ENCODE measurements at places on chromosomes 7 and 10.

DNA sequence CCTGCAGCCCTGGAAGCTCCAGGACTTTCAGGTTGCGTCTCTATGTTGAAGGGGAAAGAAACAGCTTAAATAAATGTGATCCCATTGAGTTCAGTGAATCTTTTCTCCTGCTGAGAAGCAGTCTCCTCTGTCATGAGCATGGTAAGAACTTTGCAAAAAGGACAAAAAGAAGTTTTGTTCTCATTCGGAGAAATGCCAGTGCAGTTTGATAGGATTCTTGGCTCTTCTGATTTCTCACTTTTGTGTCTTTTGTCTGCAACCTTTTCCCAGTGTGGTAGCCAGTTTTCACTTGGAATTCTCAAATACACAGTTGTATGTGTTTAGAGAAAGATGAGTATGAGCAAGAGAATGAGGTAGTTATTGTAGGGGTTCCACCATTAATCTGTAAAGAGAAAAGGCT, 64.3 kb downstream of the AP3M1 start:
- no peak for DNase-seq

- no peak for DNase-seq
These were observed 113.9 kb upstream of the ANLN start for GRCh38 chr7:36275735-36276284.

DNA sequence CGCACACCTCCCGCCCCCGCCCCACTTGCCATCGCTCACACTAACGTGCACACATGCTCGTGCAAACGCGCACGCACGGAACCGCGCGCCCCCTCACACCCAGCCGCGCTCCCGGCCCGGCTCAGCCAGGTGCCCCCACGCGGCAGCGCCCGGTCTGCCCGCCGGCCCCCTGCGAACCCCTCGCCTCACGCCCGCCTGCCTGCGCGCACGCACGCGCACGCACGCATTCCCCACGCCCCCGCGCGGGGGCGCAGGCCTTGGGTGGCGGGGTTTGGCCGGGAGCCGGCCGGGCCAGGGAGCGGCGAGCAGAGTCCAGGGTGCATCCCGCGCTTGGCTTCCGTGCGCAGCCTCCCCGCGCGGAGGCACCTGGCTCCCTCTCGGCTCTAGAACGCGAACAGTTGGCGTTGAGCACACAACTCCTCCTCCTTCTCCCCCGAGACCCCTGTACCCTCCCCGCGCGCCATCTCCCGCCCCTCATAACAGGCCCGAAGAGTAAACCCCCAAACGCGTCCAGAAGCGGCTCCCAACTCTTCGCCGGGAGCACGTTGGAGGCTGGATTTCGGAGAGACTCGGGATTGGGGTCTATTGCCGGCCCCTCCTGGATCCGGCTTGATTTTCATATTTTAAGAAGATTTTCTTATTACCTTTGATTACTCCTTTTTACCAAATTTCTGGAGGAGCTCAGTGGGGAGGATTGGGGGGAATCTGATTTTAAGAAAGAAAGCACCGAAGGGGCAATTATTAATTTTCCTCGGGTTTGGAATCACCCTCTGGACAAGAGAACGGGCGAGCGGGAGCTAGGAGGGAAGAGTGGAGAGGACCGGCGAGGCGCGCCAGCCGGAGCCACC, 527 bp upstream of the SORCS3 start:
- no peak for DNase-seq

- no peak for DNase-seq
These were observed 10.3 kb upstream of the GLI3 start for GRCh38 chr7:42247301-42247700.

DNA sequence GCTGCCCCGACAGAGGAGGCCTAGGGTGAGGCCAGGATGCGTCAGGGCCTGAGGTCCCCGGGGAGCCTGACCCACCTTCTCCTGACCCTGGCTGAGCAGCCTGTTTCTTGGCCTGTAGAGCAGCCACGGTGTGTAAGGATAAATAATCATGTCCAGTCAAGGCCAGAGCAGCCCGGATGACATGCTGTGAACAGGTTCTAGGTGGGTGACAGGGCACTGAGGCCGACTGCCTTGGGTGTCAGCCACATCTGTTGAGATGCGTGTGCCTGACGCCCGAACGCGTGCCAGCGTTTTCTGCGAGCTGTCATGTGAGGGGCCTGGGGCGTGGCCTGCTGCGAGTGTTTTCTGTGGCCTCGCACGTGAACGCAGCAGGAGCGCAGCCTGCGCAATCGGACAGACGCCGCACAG, 118.3 kb downstream of the FAM53B start:
- DNase-seq, result no peak

GRCh38 chr7:130994378-130995115, 260.5 kb upstream of the KLF14 start:
- no peak for DNase-seq

DNA sequence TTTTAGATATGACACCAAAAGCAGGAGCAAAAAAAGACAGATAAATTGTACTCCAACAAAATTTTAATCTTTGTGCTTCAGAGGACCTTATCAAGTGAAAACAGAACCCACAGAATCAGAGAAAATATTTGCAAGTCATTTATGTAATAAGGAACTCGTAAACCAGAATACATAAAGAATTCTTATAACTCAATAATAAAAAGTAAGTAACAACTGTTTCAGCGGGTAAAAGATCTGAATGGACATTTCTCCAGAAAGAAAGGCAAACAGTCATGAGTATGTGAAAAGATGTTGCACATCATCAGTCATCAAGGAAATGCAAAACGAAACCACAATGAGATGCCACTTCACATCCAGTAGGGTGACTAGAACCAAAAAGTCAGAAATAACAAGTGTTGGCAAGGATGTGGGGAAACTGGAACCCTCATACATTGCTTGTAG, 167.7 kb upstream of the KCTD7 start:
- DNase-seq, result no peak

GRCh38 chr7:157466867-157467261, 130.1 kb downstream of the DNAJB6 start:
- no peak for DNase-seq

DNA sequence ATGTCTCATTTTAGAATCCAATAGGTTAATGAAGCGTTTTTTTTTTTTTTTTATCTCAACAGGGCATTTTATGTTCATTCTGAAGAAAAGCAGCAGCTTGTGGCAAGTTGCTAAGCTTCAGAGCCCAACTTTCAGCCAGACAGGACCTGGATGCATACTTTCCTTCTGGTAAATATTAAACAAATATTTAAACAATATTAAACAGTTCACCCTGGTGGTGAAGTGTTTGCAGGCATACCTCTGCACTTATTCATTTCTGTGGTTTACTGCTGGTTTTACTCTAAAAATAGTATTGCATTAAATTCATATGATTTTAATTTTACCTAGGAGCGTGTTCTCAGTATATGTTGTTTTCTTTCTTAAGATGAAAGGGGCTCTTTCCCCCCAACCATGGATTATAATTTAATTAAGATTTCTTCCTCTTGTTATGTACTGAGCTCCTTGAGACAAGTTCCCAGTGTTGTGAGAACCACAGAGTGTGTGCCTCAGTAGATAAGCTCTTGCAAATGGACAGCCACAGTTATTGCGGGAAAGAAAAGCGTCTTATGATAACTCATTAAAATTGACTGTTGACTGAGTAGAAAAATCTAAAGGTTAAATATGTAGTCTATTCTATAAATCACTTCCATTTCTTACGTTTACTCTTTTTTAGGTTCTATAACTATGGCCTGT, 155.8 kb downstream of the MALRD1 start:
- DNase-seq, result no peak

- DNase-seq, result no peak
These were observed 45.4 kb downstream of the KAT6B start for GRCh38 chr10:74871595-74872382.

DNA sequence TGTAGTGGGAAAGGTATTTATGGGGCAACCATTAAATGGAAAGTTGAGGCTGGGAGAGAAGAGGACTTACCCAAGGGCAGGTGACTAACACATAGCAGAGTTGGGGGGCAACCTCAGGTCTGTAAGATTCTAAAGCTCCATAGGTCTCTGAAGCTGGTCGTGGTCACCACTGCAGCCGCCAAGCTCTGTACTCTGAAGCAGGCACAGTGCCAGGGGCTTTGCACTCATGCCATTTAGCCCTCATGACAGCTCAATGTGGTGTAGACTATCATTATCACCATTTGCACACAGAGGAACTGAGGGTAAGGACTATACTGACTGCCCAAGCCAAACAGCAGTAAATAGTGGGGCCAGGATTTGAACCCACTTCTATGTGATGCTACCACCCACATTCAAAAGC, 32.5 kb upstream of the TMEM273 start:
- no peak for DNase-seq

- DNase-seq, result no peak
These were observed 35.5 kb downstream of the FKBP6 start for GRCh38 chr7:73363225-73364005.

DNA sequence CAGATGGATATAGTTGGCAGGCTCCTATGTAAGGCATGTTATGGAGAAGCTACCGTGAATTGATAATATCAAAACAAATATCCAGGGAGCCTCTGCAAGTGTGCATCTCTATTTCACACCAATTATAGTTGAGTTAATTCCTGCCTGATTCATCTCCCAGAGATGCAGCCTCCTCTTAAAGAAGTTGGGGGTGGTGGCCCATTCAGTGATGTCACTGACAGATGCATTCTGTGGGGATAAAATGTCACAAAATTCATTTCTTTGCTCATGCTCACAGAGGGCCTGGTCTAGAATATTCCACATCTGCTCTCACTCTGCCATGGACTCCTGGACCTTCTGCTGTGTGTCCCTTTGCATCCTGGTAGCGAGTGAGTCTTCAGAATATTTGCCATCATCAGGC, 189.1 kb upstream of the PRSS1 start:
- DNase-seq, result no peak

DNA sequence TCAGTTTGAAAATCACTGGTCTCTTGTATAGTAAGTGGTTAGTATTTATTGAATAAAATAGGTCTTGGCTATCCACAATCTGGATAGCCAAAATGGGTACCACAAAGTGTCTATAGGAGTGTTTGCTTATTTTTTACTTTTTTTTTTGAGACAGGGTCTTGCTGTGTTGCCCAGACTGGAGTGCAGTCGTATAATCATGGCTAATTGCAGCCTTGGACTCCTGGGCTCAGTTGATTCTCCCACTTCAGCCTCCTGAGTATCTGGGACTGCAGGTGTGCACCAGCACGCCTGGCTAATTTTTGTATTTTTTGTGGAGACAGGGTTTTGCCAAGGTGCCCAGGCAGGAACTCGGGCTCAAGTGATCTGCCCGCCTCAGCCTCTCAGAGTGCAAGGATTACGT, 2.8 kb downstream of the RBM33 start:
- DNase-seq, result no peak

DNA sequence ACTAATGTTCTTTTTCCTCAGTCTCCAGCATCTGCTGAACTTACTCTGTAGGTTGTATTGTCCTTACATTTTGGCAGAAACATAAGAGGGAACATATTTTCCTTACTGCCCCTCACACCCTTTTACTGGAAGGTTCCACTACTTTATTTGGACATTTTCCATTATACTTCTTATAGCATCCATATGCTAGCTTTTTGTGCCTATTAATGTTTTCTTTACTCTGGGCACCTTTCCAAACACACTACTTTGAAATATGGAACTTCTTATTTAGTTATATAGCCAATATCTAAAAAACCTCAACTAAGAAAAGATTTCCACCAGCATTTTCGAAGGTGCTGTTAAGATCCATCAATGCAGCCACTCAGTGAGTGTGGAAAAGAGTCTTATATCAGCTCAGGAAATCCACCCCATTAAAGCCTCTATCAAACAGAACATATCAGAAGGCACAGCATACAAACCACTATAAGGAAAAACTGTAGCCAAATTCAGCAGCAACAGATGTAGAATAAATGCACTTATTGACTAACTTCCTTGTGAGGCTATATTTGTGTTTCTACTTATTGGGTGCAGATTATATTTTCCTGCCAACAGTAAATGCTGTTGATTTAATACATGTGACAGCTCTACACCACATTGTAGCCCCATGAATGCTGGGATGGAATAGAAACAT, 272.5 kb upstream of the SEMA3E start:
- no peak for DNase-seq
